ENCODE measurements at places on chromosomes 2 and 18.
A peak's percentile ranks its signal among the peaks of the same experiment; 100 is the strongest.

GRCh38 chr2:138630164-138630563 lies 128.6 kb downstream of the SPOPL start:
- DNase-seq = no peak

GRCh38 chr2:110153416-110153815 lies 37.8 kb upstream of the MALL start:
- DNase-seq = no peak

- DNase-seq = no peak
Measured at GRCh38 chr18:22900558-22901238, 32.4 kb upstream of the RBBP8 start.

- DNase-seq = no peak
Measured at GRCh38 chr2:43228321-43228751, 1.9 kb upstream of the ZFP36L2 start.

- DNase-seq = peak; percentile 51
Measured at GRCh38 chr2:205681401-205682238, 681 bp upstream of the NRP2 start.

DNA sequence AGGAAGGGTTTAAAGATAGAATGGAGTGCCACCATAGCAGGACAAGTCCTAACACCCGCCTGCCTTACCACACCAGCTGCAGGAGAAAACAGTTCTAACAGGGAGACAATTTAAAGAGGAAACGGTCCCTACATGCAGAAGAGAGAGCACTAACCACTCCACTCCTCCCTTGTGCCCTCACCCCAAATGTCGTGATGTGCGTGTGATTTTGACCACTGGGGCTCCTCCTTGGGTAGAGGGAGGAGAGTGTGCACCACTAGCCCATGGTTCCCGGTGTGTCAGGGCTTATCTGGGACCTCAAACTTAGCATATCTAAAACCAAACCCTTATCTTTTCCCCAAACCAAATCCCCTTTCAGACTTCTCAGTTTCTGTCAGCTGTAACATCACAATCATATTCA lies 105.5 kb upstream of the CCDC68 start:
- DNase-seq = peak; percentile 21

DNA sequence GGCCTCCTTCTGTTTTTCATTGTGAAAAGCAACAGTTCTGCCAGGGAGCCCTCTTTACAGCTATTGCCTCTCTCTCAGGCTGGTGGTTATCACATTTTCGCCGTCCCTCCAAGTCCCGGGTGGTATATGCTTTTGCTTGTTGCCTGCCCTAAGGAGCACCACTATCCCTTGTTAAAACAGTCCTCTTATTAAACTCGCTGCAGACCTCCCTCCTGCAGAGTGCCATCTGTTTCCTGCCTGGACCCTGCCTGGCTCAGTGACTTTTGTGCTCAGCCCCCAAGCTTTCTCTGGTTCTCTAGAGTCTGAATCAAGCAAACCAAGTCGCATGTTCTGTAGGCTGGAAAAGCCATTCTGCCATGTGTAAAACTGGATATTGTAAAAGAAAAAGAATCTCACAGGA lies 72.1 kb upstream of the FHL2 start:
- no peak for DNase-seq

DNA sequence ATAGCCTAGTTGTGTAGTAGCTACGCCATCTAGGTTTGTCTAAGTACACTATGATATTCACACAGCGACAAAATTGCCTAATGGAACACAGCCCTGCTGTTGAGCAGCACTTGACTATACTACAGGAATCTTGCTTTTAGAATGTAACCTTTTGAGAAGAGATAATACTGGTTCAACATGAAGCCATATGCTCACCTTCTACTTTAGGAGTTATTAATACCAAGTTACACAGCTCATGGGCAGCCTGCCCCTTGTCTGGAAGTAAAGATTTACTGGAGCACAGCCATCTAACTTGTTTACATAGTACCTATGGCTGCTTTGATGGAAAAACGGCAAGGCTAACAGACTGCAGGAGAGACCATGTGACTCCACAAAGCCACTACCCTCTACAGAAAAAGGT lies 174.8 kb downstream of the DYM start:
- no peak for DNase-seq

GRCh38 chr2:186327251-186327868 lies 158.7 kb upstream of the ZC3H15 start:
- no peak for DNase-seq

- DNase-seq = peak; percentile 53
Measured at GRCh38 chr18:11511434-11512095, 97.8 kb upstream of the SLC35G4 start.

DNA sequence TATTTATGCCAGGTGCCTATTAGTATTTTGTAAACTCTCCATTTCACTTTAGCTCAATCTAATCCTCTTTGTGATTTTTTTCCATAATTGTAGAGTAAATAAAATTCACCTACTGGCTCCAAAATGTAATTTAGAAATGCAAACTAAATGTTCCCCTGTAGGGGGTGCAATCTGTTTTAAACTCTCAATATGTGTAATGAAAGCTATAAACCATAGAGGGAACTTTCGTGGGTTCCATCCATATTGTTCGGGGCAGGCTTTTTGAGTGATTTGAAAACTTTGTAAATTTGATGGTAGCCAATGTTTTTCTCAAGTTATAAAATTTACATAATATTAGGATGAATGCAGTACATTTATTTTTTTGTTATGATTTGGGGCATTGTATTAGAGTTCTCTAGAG lies 49.4 kb downstream of the TSPYL6 start:
- peak; percentile 38 for DNase-seq

DNA sequence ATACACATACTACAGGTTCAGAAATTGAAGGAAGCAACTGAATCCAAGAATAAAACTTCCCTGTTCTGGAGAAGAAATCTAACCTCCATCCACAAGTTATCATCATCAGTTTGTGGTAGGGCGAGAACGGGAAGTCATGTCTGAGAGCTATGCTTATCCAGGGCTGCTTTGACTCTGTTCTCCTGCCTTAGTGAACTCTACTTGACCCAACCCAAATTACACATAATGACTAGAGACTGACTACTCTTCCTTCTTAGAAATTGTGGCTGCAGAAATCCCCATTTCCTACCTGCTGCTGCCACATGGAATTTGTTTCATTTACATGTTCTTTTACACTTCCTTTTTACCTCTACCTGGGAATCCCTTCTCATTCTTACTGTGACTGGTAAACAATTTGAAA lies 1102.6 kb upstream of the PIK3C3 start:
- DNase-seq = no peak

DNA sequence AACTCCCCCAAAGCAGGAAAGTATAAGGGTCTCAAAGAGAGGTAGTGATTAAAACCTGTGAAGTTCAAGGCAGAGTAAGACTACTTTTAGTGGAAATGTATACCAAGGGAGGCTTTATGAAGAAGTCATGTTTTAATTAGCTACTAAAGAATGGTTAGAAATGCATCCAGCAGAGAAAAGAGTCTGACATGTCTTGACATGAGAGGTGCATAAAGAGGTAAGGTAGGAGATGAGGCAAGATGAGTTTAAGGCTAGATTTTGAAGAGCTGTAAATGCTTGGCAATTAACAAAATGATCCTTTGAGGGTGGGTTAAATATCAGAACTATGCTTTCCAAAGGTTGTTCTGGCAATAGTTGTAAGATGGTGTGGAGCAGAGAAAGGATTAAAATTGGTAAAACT lies 88.7 kb upstream of the WDSUB1 start:
- no peak for DNase-seq

- DNase-seq = no peak
Measured at GRCh38 chr2:23497063-23497462, 112.1 kb downstream of the KLHL29 start.

- DNase-seq = no peak
Measured at GRCh38 chr18:65257149-65257548, 493.7 kb upstream of the CDH7 start.

GRCh38 chr2:119407430-119408220 lies 24.0 kb upstream of the TMEM37 start:
- DNase-seq = peak; percentile 75

DNA sequence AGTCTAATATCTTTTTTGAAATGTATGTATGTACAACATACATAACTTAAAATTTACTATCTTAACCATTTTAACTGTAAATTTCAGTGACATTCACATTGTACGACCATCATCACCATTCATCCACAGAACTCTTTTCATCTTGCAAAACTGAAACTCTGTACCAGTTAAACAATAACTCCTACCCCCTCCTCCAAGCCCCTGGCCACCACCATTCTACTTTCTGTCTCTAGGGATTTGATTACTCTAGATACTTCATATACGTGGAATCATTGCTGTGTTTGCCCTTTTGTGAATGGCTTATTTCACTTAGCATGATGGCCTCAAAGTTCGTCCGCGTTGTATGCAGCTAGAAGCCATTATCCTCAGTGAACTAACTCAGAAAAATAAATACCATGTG lies 217.0 kb downstream of the METTL4 start:
- no peak for DNase-seq

- DNase-seq = no peak
Measured at GRCh38 chr18:14949800-14950664, 202.1 kb downstream of the ANKRD30B start.

DNA sequence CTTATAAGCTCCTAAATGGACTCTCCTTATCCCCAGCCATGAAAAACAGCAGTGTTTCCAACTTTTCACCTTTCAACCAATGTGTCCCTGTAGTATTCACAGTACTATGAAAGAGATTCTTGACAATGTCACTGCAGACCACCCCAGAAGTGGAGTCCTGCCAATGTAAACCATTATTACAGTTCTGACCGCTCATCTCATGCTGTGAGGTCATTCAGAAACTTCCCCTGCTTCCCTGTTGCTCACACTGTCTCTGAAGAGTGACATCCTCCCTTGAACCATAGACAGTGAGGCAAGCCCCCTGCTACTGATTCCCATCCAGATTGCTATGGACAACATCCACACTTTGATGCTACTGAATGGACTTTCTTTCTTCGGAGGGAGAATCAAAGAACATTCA lies 1523.7 kb upstream of the ACVR2A start:
- DNase-seq = no peak

GRCh38 chr2:193581807-193582206 lies 1387.1 kb upstream of the TMEFF2 start:
- no peak for DNase-seq

GRCh38 chr18:54277899-54278298 lies 8.6 kb downstream of the POLI start:
- no peak for DNase-seq

DNA sequence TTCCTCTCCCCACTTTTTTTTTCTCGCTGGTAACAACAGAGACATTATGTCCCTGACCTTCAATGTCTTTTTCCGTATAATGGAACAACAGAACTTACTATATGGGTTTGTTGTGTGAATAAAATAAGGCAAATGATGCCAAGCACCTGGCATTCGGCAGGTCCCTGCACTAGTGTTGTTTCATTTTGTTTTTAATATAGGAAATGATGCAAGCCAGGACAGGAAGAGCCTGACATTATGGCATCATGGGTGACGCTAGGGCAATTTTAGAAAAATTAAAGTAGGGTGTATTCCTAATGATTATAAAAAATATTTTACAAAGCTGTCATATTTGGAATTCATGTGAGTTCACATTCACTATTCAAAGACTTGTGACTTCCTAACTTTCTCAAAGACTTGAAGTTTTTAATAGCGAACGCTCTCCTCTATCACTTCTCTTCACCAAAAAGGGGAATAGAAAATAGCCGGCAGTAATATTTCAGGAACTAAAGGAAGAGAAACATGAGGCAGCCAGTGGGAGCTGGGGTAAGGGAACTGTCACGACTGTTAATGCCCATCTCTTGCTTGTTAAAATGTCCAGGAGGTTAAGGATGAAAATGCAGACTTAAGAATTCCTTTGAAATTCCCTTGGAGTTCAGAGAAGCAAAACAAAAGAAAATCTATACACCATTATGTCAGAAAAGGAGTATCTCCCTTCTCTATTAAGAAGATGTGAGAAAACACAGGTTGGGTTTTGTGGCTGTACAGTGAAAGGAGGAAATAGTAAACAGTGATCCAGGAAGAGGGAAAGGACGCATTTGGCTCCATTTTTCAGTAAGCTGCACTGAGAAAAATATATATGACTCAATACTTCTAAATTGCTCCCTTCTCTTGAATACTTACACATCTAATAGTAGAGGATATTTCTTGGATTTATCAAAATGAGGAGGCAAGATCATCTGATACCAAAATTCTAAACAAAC lies 60.2 kb downstream of the DPP4 start:
- DNase-seq = no peak

GRCh38 chr2:113157897-113158753 lies 15.6 kb upstream of the PSD4 start:
- no peak for DNase-seq

GRCh38 chr2:203740871-203741281 lies 34.4 kb downstream of the CD28 start:
- no peak for DNase-seq

- no peak for DNase-seq
Measured at GRCh38 chr2:54543733-54544396, 87.7 kb downstream of the SPTBN1 start.

GRCh38 chr18:62814132-62814759 lies 98.9 kb downstream of the PHLPP1 start:
- no peak for DNase-seq

DNA sequence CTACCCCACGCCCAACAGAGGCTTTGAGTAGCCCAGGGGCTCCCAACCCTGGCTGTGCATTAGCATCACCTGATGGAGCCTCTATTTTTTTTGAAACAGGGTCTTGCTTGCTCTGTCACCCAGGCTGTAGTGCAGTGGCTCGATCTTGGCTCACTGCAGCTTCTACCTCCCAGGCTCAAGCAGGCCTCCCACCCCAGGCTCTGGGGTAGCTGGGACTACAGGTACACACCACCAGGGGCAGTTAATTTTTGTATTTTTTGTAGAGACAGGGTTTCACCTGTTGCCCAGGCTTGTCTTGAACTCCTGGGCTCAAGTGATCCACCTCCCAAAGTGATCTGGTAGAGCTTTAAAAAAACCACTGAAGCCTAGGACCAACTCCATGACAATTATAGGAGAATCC lies 394.8 kb upstream of the ATP5MC3 start:
- no peak for DNase-seq

DNA sequence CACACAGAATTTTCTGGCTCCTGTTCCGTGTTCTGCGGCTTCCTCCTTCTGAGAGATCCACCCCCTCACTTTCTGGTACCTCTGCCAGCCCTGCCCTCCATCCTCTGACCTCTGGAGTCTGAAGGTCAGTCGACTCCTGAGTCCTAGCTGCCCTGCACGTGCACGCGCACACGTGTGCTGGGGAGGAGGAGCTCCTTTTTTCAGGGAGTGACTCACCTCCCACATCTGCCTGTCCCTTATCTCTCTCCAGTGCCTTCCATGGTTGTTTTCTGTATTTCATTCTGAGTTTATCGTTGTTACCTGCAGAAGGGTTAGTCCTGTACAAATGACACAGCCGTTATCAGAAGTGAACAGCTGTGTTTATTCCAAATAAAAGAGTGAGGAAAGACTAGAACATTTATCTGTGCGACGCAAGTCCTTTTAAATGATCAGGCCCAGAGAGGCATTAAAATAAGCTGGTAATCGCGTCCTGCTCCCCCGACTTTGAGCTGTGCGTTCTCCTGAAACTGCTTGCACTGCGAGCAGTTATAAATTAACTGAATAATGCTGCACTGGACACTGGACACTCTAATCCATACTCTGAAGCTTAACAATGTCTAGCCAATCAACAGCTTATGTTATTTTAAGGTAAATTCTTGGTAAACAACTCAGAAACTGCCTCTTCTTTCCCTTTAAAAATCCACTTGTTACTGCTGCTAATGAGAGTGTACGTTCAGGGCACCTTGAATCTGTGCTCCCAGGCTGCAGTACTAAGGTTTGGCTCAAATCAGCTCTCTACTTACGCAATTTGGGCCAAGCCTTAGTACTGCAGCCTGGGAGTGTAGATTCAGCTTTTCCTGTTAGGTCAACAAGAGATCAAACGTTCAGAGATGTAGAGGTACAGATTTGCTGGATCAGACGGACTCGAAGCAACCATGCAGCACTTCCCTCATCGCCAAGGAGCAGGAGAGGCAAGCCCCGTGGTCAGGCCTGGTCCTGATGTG lies 72.5 kb downstream of the GALR1 start:
- DNase-seq = no peak

- no peak for DNase-seq
Measured at GRCh38 chr2:69032336-69032735, 19.4 kb downstream of the ANTXR1 start.

Data from GM20000 (cell line).